Activated CD8-positive, alpha-beta memory T cell treated with anti-CD3 and anti-CD28 coated beads, Interleukin-2, amount 10 ng/mL, durations not matched to agents 7 days and 5 days (primary cell): ENCODE measurements at places on chromosomes 12 and 14. TPM values are rescaled to one million over a fixed set of nuclear protein-coding genes. Genes with fewer than 3 reads are reported as not detected.

DNA sequence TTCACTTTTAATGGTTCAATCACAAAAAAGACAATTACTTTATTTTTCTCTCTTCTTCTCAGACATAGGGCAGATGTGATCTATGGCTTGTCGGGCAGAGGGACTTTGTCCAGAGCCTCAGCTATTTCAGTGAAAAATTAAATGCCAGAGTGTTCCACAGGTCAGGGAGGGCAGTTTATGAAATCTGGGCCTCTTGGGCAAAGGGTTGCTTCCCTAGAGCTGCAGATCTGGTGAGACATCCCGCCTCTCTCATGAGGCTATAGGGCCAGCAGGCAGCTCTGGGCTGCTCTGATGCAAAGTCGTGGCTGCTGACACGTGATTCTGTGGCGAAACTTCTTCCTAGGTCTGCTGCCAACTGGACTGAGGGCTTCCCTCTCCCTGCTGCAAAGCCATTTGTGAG is 6.0 kb downstream of the CLMN start:
- no peak for DNase-seq

DNA sequence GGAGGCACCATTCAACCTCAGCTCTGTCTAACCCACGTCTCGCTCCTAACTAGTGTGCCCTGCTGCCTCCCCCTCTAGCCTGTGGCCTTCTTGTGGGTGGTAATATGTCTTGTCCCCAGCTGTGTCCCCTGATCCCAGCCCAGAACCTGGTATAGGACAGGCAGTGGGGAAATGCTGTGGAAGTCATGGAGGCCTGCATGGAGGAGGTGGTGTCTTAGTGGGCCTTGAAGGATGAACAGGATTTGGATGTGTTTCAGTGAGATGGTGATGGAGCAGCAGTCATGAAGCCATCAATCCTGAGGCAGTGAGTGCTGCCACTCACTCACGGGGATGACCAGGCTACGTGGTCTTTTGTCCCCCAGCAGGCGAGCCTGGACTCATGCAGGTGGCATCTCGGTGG is 13.4 kb downstream of the PLBD2 start:
- no peak for DNase-seq

Gene LRRIQ1
- total RNA-seq = not detected

- DNase-seq = no peak
Observed at GRCh38 chr12:98418357-98419075, 96.9 kb upstream of the TMPO start.
